ENCODE measurements at places on chromosomes 7 and 10.

GRCh38 chr10:80700760-80701444 is 163.2 kb downstream of the SH2D4B start:
- DNase-seq = no peak

GRCh38 chr10:9709849-9710248 is 1307.8 kb upstream of the CELF2 start:
- no peak for DNase-seq

DNA sequence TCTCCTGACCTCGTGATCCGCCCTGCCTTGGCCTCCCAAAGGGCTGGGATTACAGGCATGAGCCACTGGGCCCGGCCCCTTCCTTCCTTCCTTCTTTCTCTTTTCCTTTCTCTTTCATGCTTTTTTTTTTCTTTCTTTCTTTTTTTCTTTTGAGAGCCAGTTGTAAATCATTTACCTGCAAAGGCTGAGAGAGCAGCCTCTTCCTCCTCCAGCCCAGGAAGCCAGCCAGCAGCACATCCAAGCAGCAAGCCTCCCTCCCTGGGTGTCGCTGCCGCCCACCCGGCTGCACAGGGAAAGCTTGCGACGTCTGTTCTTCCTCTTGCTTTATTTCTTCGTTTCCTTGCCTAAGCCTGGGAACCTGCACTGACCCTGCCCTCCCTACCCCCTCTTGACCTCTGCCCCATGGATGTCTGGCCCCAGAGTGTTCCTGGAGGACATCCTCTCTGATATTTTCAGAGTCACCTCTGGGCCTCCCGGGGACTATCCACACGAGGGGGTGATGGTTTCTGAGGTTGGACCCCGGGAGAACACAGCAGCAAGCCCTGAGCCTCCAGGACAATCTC is 62.8 kb upstream of the MYL10 start:
- DNase-seq = no peak

- DNase-seq = no peak
These were observed 53.8 kb downstream of the APBB1IP start for GRCh38 chr10:26491934-26492333.

DNA sequence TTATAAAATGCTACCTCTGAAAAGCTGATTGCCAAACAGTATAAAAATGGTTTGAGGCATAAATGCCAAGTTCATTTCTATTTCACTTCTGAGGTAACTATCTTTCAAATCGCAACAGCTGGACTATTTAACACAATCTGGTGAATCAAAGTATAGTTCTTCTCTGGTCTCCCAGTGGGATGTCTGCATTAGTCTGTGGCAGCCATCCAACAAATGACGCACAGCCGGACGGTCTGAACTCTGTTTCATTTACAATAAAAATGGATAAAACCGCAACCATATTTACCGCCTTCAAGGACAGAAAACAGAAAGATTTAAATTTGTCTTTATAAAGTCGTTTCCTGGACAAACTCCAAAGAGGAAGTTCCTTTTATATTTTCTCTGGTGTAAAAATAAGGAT is 41.9 kb downstream of the ENO4 start:
- DNase-seq = peak; percentile 33
